ENCODE measurements at places on chromosomes 7 and 10.

DNA sequence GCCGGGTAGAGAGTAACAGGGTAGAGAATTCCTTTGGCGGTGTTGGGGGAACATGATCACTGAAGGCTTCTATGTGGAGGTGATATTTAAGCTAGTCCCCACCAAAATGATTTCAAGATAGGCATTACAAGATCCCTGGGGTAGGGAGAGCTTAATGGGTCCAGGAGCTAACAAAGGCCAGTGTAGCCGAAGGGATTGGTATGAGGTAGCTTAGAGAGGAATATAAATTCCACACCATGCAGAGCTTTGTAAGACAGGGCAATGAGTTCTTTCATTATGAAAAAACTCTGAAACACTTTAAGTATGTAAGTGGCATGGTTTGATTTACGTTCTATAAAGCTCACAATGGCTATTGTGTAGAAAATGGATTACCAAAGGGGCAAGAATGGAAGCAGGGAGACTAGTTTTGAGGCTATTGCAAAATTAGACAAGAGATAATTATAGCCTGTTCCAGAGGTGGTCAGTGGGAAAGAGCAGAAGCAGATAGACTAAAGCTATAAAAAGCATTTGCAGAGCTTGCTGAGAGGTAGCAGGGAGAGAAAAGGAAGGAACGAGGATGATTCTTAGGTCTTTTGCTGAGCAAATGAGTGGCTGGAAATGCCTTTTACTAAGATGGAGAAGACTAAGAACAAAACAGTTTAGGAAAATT lies 119.7 kb upstream of the SLC25A13 start:
- DNase-seq, result no peak

DNA sequence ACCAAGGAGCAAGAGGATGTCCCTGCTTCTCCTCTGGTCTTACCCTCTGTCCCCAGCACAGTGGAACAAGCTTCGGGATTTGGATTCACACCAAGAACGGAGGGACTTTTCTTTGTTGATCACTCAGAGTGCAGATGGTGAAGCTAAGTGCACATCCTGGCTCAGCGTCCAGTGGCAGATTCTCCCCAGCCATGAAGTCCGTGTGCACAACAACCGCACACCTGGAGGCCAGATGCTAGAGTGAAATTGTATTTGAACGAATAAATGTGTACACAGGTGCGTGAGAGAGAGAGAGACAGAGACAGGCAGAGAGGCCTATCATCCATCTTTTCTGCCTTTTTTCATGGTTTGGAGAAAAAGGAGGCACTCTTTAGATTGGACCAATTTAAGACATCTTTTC lies 31.5 kb downstream of the ASB13 start:
- no peak for DNase-seq

GRCh38 chr10:33125522-33126517 lies 167.8 kb upstream of the ITGB1 start:
- DNase-seq, result no peak

- no peak for DNase-seq
Observed at GRCh38 chr10:60397792-60398191, 8.1 kb upstream of the ANK3 start.

Data from NCI-H1048 (cell line).